Cerebellar nuclear complex (tissue), 1 donor: ENCODE measurements at places on chromosomes 11 and 22.
A peak's percentile ranks its signal among the peaks of the same experiment; 100 is the strongest.

- DNase-seq: no peak
Measured at GRCh38 chr11:14784230-14784629, 107.8 kb downstream of the CYP2R1 start.

GRCh38 chr11:46353698-46354097 lies 6.4 kb downstream of the DGKZ start:
- no peak for DNase-seq

DNA sequence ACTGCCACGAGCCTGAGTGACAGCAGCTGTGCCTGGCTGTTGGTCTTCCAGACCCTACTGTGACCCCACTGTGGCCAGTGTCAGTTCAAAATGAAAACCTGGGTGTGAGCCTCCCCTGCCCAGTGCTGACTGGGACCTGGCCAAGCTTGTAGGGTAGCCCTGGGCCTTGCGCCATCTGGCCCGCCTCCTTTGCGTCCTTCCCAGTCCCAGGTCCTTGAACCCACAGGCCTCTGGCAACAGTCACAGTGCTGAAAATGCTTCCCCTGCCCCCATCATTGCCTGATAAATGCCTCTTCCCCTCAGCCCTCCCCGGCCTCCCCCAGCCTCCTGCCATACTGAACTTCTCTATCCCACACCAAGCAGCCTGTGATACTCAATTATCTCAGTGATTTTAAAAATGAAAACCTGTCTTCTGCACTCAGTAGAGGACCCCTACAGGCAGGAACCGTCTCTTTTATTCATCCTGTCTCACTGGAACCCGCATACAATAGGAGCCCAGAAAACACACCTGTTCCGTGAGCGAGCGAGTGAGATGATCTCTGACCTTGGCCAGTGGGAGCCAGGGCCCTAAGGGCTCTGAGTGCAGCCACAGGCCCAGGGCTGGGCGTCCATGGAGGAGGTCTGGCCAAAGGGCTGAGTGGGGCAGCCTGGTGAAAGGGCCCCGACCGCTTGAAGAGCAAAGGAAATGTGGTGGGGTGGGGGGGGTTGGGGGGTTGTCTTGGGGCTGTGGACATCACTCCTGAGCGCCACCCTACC lies 49.7 kb upstream of the TTLL12 start:
- DNase-seq: peak; percentile 82

- DNase-seq: no peak
Measured at GRCh38 chr11:62536301-62536957, 10.2 kb downstream of the AHNAK start.

DNA sequence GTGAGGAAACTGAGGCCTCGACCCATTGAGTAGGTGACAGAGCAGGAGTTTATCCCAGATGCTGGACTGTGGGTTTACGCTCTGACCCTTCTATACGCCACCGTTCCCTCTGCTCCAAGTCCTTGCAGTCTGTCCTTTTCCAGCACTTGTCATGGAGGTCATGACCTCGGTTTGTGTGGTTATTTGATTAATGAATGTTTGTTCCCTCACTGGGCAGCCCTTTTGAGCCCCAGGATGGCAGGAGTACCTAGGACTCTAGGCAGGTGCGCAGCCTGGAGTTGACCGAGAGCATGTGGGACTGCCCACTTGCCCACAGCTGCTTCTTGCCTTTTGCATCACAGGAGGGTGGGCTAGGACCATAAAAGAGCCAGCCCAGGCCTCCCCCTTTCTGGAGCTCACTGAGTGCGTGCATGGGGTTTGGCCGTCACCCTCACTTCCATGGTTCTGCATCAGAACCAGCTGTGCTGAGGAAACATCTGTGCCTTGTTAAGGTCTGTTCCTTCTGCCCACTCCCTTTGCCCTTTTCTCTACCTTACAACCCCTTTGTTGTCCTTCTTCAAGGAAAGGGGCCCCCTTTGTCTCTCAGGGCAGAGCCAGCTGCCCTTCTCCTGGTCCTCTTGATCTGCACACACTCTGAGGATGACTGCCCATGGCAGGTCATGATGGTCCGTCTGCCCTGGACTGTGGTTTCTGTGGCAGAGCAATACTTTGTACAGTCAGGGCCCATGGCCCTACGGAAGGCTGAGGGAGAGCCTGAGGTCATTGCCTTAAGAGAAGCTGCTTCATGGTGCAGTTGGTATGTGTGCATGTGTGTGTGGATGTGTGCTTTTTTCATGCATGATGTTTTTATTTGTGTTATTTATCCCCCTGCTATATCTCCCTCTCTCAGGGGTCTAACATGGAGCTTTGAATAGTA lies 38.2 kb downstream of the BMAL1 start:
- DNase-seq: no peak

DNA sequence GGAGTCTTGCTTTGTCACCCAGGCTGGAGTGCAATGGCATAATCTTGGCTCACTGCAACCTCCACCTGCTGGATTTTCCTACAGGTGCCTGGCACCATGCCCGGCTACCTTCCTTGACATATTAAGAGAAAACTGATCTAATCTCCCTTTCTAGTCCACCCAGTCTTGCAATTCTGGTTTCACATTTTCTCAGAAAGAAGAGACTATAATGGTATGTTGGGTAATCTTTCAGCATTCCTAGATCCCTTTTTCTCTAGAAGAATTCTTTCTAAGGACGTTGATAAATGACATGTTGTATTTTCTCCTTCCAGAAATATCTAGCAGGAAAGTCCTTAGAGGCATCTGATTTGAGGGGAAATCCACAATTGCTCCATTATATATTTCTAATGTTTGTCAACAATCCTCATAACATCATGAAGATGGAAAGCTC lies 10.4 kb upstream of the HSPA8 start:
- DNase-seq: no peak

GRCh38 chr22:25199731-25200520 lies at the start of gene CRYBB3:
TSS of gene CRYBB3 (plus strand) at chr22:25199858. CDS start at chr22:25201397, 1,539 bp downstream.
- DNase-seq: no peak

- DNase-seq: no peak
Measured at GRCh38 chr22:43013355-43014315, 1.3 kb downstream of the PACSIN2 start.

DNA sequence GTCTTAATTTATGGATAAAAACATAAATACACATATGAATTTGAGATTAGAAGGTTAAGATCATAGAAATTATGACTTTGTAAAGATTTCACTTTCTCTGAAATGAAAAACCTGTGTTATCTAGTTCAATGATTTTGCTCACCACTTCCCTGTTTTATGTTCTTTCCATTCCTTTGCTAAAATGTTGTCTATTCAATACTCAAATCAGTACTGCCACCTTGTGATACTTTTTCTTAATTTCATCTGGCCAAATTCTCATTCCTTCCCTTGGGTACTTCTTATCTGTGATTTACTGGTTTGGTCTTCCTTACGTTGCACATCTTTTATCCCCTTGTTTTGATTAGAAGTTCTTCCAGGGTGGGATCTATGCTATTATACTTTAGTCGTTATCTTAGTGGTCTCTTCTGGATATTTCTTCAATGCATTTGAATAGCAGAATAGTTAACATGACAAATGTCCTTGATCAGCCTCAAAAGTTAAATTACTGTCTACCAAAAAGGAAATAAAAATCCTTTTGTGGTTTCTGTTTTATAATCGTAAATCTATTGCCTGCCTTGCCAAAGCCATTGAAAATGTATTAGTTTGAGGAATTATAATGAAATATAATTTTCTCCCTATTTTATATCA lies 197.0 kb downstream of the PGR start:
- DNase-seq: no peak

DNA sequence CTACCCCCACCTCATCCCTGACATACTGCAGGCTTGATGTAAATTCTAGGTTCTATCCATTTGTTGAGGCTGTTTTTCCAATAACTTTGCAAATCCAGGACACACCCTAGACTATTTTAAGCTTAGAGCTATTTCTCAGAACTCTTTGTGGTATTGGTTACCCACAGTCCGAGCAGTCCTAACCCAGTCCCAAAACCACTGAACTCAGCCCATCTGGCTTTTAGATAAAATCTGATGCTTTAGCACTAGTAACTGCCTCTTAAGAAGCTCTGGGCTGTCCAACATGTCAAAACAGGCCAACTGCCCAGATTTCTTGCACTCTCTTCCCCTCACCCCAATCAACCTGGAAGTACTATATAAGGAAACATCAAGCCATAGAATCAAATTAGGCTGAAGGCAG lies 344.4 kb upstream of the CADM1 start:
- DNase-seq: no peak

- no peak for DNase-seq
Measured at GRCh38 chr11:73342633-73343032, 33.6 kb upstream of the RELT start.

GRCh38 chr11:2449548-2450320 lies 4.9 kb downstream of the KCNQ1 start:
- no peak for DNase-seq

- DNase-seq: no peak
Measured at GRCh38 chr22:25666308-25666707, 75.7 kb upstream of the MYO18B start.

GRCh38 chr11:83569134-83569805 lies 283.1 kb upstream of the CCDC90B start:
- no peak for DNase-seq

DNA sequence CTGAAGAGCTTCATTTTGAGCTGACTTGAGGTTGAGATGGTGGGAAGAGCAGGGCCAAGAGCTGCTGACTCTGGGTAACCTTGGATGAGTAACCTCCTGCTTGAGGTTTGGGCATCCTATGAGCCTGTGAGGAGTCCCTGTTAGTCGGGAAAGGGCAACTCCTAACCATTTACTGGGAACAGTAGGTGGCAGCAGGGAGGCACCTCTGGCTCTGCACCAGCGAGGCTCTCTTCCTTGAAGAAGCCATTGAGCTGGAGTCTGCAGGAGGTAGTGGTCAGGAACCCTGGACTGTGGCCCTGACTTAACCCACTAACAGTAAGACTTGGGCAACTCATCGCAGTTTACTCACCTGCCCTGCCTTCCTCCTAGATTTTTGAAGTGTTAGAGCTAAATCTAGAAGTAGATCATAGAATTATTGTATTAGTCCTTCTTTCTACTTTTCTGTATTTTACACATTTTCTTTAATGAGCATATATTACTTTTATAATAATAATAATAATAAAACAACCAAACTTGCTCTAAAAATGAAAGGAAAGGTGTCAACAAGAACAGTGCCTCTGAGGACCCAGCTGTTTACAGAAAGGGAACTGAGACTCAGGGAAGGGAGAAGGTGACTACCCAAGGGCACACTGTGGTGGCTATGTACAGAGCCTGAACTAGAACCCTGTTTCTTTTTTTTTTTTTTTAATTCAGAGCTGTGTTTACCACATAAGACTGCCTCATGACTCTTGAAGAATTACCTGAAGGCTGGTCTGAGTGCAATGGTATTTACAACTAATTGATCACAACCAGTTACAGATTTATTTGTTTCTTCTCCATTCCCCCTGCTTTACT lies 47.5 kb downstream of the MEI1 start:
- DNase-seq: no peak

GRCh38 chr11:97229936-97230335 lies 840.1 kb downstream of the JRKL start:
- DNase-seq: no peak

GRCh38 chr22:48314073-48314472 lies 1513.6 kb downstream of the BRD1 start:
- no peak for DNase-seq

GRCh38 chr22:44909241-44909640 lies 100.6 kb downstream of the PHF21B start:
- no peak for DNase-seq

GRCh38 chr11:97683733-97684132 lies 1293.9 kb downstream of the JRKL start:
- no peak for DNase-seq
